ENCODE measurements at places on chromosomes 16 and 17. TPM values are rescaled to one million over a fixed set of nuclear protein-coding genes. Genes with fewer than 3 reads are reported as not detected.

CDC6 gene
- total RNA-seq: 0.44 TPM

ANKRD40 gene
- total RNA-seq: 49.4 TPM

MFSD6L gene
- not detected for total RNA-seq

EPN2 gene
- 141 TPM for total RNA-seq

CCL7 gene
- total RNA-seq: not detected

TEKT5 gene
- total RNA-seq: not detected

MT1H gene
- total RNA-seq: 5.1 TPM

ESRP2 gene
- 0.98 TPM for total RNA-seq

RUNDC1 gene
- 10.7 TPM for total RNA-seq

GRCh38 chr17:13599864-13600263 lies 1.9 kb downstream of the HS3ST3A1 start:
- H3K27ac ChIP-seq: no peak overlapping the region
- peaks cover 15% of the 10 kb centered on the region for H3K4me1 ChIP-seq
- H3K36me3 ChIP-seq: no peaks in the 10 kb centered on the region
- no peaks in the 10 kb centered on the region for H3K27me3 ChIP-seq
- no peak overlapping the region for H3K4me3 ChIP-seq
- DNase-seq: no peak

GRCh38 chr17:12431188-12431587 lies 234.5 kb upstream of the MYOCD start:
- no peaks in the 10 kb centered on the region for H3K27me3 ChIP-seq
- no peaks in the 10 kb centered on the region for H3K36me3 ChIP-seq
- no peaks in the 10 kb centered on the region for H3K4me1 ChIP-seq
- H3K27ac ChIP-seq: no peak overlapping the region
- no peak for DNase-seq

- H3K36me3 ChIP-seq: no peaks in the 10 kb centered on the region
- no peaks in the 10 kb centered on the region for H3K27me3 ChIP-seq
- no peaks in the 10 kb centered on the region for H3K4me1 ChIP-seq
- no peak overlapping the region for H3K27ac ChIP-seq
Measured at GRCh38 chr17:64254755-64255154, 8.3 kb downstream of the TEX2 start.

GRCh38 chr17:34699181-34699580 lies 119.8 kb downstream of the TMEM132E start:
- H3K4me1 ChIP-seq: no peaks in the 10 kb centered on the region
- H3K27ac ChIP-seq: no peak overlapping the region
- H3K36me3 ChIP-seq: no peaks in the 10 kb centered on the region
- H3K27me3 ChIP-seq: no peaks in the 10 kb centered on the region
- DNase-seq: no peak

DNA sequence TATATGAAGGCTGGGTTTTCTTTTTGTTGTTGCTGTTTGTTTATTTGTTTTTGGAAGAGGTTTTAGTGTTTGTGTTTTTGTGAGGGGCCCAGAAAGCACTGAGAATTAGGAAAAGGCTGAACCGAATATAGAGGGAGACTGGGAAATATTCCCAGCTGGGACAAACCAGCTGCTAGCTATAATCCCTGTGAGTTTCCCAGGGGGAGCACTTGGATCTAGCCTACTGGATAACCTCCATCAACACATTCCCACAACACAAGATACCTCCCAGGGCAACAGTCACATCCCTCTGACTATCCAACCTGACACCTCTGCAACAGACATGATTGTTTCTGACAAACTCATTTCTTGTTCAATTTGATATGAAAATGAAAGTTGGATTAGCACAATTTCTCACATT lies 16.7 kb downstream of the CDH11 start:
- no peak for DNase-seq
- no peak overlapping the region for H3K27ac ChIP-seq
- no peak overlapping the region for H3K4me3 ChIP-seq

DNA sequence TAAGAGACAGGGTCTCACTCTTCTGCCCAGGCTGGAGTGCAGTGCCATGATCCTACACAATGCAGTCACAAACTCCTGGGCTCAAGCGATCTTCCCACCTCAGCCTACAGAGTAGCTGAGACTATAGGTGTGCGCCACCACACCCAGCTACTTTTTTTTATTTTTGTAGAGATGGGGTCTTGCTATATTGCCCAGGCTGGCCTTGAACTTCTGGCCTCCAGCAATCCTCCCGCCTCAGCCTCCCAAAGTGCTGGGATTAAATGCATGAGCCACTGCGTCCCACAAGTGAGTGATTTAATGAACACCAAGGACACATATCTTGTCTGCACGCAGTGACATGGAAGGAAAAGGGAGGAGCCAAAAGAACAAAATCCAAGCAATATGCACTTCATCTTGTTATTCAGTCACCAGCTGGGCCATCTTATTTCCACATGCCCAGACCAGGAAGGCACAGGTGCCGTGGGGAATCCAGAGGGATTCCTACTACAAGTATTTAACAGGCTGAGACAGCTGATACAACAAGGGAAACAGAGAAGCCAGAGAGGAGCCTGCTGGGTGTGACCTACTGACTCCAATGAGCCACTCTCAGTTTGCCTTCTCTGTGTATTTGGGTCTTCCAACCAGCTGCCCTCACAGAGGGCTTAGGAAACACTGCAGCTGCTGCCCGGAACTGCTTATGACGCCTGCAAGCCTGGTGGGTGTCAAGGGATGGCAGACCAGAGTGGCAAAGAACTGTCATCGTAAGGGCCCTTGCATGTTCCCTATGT lies 17.0 kb downstream of the LSM12 start:
- peaks cover 73% of the 10 kb centered on the region for H3K36me3 ChIP-seq
- DNase-seq: no peak
- no peak overlapping the region for H3K4me3 ChIP-seq
- H3K27ac ChIP-seq: no peak overlapping the region

DNA sequence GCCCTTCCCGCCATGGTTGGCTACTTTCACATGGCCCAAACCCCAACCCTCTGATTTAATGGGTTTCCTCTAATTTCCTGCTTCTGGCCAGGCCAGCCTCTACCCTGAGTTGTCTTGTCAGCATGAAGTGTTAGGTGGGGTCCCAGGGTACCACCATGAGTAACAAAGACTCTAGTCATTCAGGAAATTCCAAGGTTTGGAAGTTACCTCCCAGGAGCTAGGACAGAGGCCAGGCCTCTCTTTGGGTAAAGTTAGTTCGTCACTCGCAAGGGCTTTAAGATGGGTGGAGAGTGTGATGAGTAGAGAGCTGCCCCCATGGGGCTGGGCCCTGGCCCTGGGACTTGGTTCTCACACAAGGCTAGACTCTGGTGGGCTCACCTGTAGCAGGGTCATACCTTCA lies 54.6 kb downstream of the PLD6 start:
- H3K36me3 ChIP-seq: no peaks in the 10 kb centered on the region
- DNase-seq: no peak
- no peaks in the 10 kb centered on the region for H3K27me3 ChIP-seq
- H3K27ac ChIP-seq: peak overlapping the region; percentile 71
- no peak overlapping the region for H3K4me3 ChIP-seq

GRCh38 chr16:75854152-75854551 lies 127.9 kb upstream of the CPHXL start:
- H3K27me3 ChIP-seq: no peaks in the 10 kb centered on the region
- no peaks in the 10 kb centered on the region for H3K4me1 ChIP-seq
- H3K36me3 ChIP-seq: no peaks in the 10 kb centered on the region
- H3K4me3 ChIP-seq: no peak overlapping the region
- H3K27ac ChIP-seq: no peak overlapping the region

DNA sequence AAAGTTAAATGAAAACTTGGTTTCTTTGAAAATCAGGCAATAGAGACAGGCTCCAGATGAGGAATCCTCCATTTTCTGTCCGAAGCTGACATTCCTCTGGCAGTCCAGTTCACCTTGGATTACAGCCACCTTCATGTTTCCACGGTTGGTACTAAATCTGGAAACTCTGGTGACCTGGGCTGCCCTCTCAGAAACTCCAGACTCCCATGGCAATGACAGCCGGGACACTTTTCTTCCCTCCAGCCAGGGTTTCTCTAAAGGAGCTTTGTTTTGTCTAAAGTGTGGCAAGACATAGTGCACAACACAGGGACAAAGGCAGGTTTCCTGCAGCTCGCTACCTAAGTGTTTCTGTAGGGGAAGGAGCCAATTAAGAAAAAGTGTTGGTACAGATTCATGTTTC lies 36.0 kb downstream of the CLUAP1 start:
- no peaks in the 10 kb centered on the region for H3K36me3 ChIP-seq
- no peaks in the 10 kb centered on the region for H3K4me1 ChIP-seq
- H3K27me3 ChIP-seq: no peaks in the 10 kb centered on the region
- H3K27ac ChIP-seq: no peak overlapping the region

GRCh38 chr16:89600956-89601355 lies 12.5 kb upstream of the DPEP1 start:
- peaks cover 13% of the 10 kb centered on the region for H3K27me3 ChIP-seq
- H3K4me1 ChIP-seq: peaks cover 8% of the 10 kb centered on the region
- no peak for DNase-seq
- no peaks in the 10 kb centered on the region for H3K36me3 ChIP-seq
- H3K4me3 ChIP-seq: no peak overlapping the region
- H3K27ac ChIP-seq: no peak overlapping the region

DNA sequence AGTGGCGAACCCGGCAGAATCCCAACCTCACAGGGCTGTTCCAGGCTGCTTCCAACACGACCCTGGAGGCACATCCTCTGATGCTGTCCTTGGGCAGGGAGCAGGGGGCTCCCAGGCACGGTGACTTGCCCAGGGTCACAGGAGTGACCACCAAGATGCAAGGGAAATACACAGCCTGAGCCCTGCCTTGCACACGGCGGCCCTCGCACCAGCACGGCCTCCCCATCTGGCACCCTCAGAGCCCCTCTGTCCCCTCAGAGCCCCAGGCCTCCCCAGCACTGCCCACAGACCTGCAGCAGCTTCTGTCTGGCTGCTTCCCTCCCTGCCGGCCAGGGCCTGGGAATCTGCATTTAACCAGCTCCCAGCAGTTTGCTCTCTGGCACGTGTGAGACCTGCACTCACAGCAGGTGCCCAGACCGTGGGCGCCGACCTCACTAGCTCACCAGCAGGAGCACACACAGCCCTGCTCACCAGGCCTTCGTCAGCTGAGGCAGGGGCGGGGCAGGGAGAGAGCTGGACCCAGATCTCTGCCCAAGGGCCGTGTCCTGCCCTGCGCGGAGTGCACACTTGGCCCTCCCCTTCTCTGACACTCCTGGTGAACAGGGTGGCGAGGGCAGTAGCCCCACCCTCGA lies 29.7 kb upstream of the ZC3H18 start:
- peaks cover 38% of the 10 kb centered on the region for H3K27me3 ChIP-seq
- no peaks in the 10 kb centered on the region for H3K36me3 ChIP-seq
- H3K4me1 ChIP-seq: peaks cover 2% of the 10 kb centered on the region
- no peak for DNase-seq

DNA sequence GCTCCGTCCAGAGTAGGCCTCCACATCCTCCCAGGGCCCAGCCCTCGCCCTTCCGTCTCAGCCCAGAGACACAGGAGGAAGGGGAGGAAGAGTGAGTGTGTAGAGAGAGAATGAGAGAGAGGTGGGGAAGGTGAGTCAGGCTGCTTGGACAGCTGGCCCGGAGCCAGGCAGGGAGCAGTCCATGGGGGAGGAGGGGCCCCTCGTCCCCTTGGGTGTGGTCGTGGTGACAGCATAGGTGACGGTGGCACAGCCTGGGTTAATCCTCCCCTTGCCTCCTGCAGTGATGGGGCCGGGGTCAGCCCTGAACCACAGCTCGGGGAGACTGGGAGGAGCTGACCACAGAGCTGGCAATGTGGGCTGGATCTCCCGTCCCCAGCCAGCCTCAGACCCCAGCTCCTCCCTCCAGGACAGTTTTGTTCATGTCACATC lies 36.5 kb downstream of the FA2H start:
- no peaks in the 10 kb centered on the region for H3K36me3 ChIP-seq
- no peak overlapping the region for H3K27ac ChIP-seq
- H3K4me1 ChIP-seq: peaks cover 18% of the 10 kb centered on the region
- DNase-seq: no peak
- no peaks in the 10 kb centered on the region for H3K27me3 ChIP-seq

- no peaks in the 10 kb centered on the region for H3K27me3 ChIP-seq
- no peaks in the 10 kb centered on the region for H3K36me3 ChIP-seq
- peak overlapping the region; percentile 97 for H3K4me3 ChIP-seq
Measured at GRCh38 chr17:50719924-50720794, 756 bp downstream of the LUC7L3 start.

- no peaks in the 10 kb centered on the region for H3K36me3 ChIP-seq
- no peak overlapping the region for H3K4me3 ChIP-seq
- no peak for DNase-seq
- H3K27ac ChIP-seq: no peak overlapping the region
Measured at GRCh38 chr17:36977066-36977465, 28.3 kb downstream of the AATF start.

DNA sequence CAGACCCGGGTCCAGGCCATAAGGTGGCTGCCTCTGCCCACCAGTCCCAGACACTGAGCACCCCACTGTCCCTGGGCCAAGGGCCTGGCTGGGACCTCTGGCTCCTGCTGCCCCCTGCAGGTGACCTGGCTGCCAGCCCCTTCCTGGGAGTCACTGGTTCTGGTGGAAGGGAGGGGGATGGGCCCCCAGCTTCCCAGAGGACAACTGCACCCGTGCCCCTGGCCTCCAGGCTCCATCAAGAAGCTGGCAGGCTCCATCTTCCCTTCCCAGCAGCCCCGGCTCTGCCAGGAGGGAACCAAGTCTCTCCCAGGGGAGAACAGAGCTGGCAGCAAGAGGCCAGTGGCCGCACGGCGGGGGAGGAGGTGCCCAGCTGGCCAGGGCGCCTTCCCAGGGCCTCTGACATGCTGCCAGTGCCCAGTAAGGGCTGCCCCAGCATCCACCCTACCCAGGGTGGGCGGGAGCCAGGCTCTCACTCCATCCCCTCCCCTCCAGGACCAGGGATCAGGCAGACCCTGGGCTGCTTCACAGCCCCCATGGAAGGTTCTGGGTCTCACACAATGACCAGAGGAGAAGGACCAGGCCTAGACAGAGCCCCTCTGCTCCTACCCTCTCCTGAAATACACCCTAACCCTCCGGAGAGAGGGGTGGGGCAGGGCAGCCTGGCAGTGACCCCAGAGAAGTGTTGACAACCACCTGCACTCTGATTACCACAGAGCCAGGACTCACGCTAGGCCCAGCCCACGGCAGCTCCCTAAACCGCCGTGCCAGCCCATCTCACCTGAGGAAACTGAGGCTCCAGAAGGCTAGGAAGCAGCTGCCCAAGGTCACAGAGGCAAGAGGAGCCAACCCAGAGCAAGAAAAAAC lies 3.6 kb downstream of the CLUH start:
- peaks cover 58% of the 10 kb centered on the region for H3K4me1 ChIP-seq
- H3K4me3 ChIP-seq: peak overlapping the region; percentile 14
- H3K36me3 ChIP-seq: no peaks in the 10 kb centered on the region
- no peaks in the 10 kb centered on the region for H3K27me3 ChIP-seq

DNA sequence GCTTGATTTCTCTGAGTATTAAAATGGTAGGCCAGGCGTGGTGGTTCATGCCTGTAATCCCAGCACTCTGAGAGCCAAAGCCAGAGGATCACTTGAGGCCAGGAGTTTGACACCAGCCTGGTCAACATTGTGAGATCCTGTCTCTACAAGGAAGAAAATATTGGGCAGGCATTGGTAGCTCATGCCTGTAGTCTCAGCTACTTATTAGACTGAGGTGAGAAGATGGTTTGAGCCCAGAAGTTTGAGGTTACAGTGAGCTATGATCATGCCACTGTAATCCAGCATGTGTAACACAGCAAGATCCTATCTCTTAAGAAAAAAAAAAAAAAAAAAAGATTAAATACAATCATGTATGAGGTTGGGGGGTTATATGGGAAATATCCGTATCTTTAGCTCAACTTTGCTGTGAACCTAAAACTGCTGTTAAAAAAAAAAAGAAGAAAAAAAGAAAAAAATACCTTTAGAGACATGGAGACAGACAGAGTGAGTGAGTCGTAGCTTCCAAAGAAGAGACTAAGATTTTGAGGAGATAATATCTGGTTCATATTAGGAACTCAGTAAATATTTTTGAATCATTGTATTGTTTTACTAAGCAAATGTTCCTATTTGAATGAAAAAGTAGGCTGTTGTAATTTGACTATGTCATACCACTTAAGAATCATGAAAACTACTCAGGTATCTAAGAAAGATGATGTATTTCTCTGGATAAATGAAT lies 325.7 kb upstream of the TBX2 start:
- H3K36me3 ChIP-seq: peaks cover 4% of the 10 kb centered on the region
- H3K4me1 ChIP-seq: no peaks in the 10 kb centered on the region
- no peak overlapping the region for H3K4me3 ChIP-seq
- no peak for DNase-seq
- H3K27me3 ChIP-seq: no peaks in the 10 kb centered on the region

Measured in tibial nerve (tissue), 4 donors.